Umbilical cord (tissue), 2 donors: ENCODE measurements at places on chromosomes 6 and 20.

DNA sequence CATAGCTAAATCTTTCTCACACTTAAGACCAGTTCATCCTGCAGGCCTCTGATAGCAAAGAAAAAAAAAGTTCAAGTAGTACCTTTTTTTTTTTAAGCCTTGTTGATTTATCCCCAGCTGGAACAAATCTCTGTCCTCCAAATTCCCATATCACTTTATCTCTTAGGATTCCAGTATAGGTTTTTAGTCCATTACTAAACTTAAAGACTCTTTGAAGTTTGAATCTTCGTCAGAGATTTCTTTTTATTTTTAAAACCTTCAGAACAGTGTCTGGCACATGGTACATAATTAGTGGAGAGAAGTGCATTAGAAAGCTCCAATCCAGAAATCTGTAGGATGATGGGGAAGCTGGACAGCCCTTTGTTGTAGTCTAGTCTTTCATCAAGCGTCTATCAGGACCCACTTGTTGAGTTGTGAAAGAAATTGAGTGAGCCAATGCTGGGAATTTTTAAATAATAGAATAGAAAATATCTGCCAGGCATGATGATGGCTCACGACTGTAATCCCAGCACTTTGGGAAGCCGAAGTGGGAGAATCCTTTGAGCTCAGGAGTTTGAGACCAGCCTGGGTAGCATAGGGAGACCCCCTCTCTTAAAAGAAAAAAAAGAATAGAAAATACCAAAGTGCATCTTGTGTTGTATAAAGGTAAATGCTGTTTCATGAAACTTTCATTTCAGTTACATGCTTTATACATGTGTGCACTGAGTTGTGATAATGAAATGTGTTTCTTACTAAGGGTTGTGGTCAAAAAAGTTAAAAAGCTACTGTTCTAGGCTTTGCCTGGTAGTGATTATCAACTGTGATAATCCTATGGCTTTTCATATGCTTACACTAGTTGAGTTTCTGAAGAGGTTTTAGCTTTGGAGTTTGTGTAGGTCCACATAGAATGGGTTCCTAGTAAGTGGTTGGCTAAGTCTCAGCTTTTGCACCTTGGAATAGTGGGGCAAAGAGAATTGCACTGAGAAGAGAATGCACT, 3.2 kb downstream of the NFYA start:
- peak; percentile 92 for DNase-seq

- no peak for DNase-seq
Observed at GRCh38 chr6:125612345-125612846, 137.0 kb upstream of the HEY2 start.

DNA sequence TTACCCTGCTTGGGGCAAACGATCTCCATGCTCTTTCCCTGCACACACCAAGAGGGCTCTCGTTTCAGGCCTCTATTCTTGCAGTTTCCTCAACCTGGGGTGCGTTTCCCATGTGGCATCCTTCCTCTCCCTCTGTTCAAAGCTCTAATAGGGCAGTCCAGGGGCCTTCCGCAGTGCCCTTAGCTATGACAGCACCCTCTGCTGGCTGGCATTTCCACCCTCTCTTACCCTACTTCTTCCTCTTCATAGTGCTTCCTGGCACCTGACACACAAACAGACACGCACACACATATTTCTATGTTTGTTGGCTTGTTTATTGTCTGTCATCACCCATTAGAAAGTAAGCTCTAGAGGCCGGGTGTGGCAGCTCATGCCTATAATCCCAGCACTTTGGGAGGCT, 294.0 kb downstream of the CLIC5 start:
- no peak for DNase-seq

- no peak for DNase-seq
Observed at GRCh38 chr20:51440589-51440988, 101.9 kb downstream of the NFATC2 start.

GRCh38 chr6:45922728-45923351, 92.8 kb downstream of the CLIC5 start:
- peak; percentile 80 for DNase-seq

GRCh38 chr6:117272032-117272866, 6.9 kb downstream of the VGLL2 start:
- DNase-seq: no peak

- DNase-seq: no peak
Observed at GRCh38 chr6:169099411-169100202, 154.0 kb downstream of the THBS2 start.

GRCh38 chr6:130417951-130418350, 52.1 kb downstream of the TMEM200A start:
- DNase-seq: no peak

GRCh38 chr6:7728855-7729590, 3.1 kb downstream of the BMP6 start:
- no peak for DNase-seq

GRCh38 chr6:27238010-27238983, 9.2 kb upstream of the PRSS16 start:
- DNase-seq: peak; percentile 14

DNA sequence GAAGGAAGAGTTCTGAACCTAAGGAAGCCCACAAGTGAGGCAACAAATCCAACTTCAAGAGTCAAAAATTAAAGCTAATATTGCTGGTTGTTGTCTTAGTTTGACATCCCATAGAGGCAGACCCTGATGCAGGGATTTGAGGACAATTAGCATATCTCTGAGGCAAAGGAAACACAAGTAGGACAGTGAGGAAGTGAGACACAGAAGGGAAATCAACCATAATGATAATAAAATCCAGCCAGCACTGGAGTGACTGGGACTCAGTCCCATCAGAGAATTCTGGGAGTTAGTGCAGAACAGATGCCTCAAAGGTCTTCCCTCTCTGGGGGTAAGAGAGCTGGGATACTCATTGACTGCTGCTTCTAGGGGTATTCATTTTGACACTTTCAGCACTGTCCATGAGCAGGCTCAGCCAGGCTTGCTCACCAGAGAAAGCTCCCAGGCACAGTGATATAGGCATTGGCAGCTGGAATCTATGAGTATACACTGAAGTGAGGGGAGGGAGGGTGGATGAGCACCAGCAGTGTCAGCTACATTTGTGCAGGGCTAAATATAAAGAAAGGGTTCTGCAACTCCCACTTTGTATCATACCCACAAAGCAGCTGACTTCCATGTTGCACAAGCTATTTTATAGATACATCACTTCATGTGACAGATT, 43.4 kb upstream of the SPTLC3 start:
- DNase-seq: peak; percentile 37

DNA sequence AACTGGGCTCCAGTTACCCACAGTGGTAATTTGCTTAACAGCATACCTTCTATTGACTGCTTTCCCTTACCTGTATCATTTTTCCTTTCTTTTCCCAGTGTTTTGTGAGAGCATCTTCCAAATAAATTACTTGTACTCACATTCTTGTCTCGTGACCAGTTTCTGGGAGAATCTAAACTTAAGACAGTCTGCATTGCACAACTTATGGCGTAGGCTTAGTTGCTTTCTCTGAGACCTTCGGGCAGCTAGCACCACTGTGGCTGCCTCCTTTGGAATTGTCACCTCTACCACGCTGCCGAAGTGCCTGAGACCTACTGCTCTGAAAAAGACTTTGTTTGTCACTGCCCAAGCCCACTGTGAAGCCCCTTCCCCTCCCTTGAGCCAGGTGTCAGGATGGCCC, 188.1 kb upstream of the BMP2 start:
- DNase-seq: peak; percentile 16

- no peak for DNase-seq
Observed at GRCh38 chr6:133047706-133048105, 193.5 kb upstream of the EYA4 start.

DNA sequence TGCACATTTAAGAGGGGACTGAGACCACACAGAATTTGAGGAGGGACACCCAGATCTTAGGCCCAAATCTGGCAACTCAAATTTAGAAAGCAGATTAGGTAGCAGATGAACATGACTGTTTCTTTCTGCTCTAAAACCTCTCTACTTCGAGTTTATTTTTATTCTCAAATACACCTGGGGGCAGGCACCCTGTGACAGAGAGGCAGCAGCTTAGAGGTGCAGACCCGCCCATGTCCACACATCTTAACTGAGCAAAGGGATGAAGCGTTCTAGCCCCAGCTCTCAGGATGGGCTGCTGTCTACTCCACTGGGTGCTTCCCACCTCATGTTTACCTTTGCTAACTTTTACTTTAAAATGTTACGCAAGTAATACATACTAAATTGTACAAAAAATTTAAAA, 125.0 kb downstream of the SLC23A2 start:
- DNase-seq: no peak

DNA sequence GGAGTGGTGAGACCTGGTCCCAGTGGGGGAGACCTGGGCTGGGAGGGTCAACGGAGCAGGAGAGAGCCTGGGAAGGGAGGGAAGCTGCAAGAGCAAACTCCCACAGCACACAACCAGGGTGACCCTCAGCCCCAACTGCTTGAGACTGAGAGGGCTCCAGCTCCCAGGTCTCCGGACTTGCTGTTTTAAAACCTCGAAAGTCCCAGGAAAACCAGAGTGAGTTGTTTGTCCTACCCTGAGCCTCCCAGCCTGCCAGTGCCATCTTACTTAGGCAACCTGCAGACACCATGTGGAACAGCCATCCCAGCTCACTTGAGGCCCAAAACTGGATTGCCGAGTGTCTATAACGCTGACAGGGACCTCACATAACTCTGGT, 4.8 kb upstream of the NTSR1 start:
- no peak for DNase-seq

DNA sequence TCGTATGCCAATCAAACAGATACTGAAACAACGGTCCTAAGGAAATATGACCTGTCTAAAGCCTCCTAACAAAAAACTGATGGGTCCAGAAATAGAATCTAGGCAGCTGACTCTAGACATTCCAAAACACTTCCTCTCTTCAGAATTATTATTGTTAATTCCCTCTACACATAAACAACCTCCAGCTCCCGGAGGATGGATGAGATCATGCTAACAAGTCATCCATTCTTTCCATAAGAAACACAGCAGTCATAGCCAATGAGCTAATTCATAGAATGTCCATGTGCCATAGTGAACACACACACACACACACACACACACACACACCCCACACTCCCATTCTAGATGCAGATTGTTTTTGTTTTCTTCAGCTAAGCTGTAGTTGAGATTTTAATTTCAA, 44.3 kb downstream of the HDGFL1 start:
- DNase-seq: peak; percentile 25

- no peak for DNase-seq
Observed at GRCh38 chr6:111767752-111768430, 105.4 kb downstream of the FYN start.

GRCh38 chr6:111605100-111605751, 452 bp downstream of the TRAF3IP2 start:
- peak; percentile 88 for DNase-seq

GRCh38 chr6:80331974-80332373, 225.5 kb downstream of the BCKDHB start:
- DNase-seq: no peak

DNA sequence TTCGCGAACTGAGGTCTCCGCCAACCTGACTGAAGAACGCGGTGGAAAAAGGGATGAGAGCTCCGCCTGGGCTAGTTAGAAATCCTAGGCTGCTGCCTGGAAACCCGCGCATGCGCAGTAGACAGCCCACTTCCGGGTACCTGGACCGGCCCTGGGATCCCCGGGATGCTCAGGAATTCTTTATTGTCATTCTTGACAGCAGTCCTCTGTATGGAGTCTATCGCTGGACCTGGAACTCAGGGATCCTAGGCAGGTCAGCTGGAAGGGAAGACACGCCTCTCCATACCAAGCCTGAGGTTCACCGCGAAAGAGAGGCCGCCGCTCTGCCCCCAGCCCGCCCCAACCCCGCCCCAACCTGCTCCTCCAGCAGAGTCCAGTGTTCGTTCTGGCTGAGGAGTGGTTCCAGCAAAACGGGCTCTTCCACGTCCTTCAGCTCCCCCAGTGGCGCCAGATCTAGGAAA, 1379.2 kb upstream of the DEFB115 start:
- no peak for DNase-seq

DNA sequence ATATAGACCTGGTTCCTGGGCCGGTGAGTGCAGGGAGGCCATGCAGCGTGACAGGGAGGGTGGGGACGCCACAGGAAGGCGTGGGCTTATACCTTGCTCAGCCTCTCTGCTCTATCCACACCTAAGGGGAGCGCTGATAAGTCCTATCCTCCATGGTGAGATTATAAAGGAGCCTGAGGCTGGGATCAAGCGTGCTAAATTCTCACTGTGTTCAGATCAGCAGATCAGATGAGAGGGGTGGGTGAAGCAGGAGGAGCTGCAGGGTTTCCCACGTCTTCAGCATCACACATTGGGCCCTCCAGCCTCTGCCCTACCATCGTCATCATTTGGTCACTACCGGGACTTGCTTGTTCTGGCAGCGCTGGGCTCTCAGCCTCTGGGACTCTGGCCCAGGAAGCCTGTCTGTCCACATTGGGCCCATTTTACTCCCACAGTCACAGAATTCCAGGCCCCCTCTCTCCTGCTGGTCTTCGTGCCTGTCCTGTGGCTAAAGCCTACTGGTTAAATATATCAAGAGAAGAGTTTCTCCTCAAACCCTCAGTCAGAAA, 29.1 kb upstream of the PDE10A start:
- no peak for DNase-seq
